ENCODE measurements at places on chromosomes 7 and 10.

DNA sequence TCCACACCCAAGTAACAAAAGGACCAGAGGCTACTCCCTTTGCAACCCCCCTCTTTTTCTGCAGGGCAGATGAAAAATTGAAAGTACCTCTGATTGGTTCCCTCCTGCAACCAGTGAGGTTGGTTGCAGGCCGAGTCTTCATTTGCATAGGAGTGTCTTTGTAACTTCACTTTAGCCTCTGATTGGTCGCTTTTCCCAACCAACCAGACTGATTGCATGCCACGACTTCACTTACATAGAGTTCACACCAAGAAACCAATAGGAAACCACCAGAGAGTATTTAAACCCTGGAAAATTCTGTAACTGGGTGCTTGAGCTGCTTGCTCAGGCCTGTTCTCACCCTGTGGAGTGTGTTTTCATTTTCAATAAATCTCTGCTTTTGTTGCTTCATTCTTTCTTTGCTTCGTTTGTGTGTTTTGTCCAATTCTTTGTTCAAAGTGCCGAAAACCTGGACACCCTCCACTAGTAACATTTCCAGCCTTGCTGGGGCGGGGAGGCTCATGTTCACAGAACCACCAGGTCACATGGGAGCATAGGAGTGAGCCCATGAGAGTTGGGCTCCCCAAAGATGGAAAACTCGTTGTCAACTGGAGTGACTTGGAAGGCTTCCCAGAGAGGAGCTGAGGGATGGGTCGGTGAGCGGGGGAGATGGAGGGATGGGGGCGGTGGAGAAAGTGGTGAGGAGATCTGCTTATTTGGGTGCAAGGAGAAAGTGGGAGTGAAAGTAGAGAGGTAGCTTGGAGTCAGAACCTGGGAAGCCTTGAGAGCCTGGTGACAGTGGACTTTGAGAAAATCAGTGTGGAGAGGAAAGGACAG is 223.6 kb downstream of the GFRA1 start:
- DNase-seq: no peak

DNA sequence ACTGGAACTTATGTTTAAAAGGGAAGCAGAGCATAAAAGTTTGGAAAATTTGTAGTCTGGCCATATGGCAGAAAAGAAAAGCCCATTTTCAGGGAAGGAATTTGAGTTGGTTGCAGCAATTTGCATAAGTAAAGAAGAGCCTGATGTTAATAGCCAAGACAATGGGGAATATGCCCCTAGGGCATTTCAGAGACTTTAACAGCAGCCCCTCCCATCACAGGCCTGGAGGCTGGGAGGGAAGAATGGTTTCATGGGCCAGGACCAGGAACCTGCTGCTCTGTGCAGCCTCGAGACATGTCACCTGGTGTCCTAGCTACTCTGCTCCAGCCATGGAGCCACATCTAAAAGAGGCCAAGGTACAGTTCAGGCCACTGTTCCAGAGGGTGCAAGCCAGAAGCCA is 35.3 kb downstream of the HTR7 start:
- DNase-seq: no peak

- no peak for DNase-seq
These were observed 226.5 kb downstream of the FANK1 start for GRCh38 chr10:126122881-126123280.

DNA sequence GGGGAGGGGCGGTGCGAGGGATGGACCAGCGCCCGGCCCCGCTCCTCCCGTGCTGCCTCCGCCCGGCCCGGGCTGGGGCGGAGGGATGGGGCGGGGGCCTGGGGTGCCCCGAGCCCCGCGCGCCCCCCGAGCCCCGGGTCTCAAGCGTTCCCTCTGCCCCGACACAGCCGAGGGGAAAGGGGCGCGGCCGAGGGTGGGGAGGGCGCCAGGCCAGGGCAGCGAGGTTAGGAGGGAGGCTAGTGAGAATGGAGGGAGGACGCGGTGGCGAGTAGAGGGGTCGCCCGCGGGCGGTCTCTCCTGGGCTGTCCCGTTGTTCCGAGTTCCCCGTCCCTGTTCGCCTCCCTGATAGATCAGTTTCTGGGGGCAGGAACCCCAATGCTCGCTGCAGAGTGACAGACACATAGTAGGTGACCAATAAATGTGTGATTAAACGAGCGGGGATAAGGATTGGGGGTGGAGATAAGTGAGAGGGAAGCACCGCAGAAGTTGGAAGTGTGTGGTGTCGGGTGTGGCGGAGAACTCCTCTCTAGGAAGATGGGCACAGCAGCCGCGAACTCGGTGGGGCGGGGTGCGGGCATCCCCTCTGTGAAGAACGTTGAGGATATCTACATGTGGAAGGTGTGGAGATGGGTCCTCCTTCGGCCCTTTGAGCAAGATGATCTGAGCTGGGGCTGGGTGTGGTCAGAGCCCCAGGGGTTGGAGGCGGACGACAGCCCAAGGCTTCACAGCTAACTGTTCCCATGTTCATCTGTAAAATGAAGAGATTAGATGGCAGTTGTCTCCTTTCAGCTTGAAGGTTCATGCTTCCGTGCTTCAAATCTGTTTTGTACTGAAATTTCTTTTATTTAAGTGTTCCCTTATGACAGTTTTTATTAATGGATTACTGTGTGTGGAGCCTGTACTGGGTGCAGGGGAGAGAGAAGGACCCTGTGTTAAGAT is 580 bp downstream of the ZNF775 start:
- DNase-seq: no peak

DNA sequence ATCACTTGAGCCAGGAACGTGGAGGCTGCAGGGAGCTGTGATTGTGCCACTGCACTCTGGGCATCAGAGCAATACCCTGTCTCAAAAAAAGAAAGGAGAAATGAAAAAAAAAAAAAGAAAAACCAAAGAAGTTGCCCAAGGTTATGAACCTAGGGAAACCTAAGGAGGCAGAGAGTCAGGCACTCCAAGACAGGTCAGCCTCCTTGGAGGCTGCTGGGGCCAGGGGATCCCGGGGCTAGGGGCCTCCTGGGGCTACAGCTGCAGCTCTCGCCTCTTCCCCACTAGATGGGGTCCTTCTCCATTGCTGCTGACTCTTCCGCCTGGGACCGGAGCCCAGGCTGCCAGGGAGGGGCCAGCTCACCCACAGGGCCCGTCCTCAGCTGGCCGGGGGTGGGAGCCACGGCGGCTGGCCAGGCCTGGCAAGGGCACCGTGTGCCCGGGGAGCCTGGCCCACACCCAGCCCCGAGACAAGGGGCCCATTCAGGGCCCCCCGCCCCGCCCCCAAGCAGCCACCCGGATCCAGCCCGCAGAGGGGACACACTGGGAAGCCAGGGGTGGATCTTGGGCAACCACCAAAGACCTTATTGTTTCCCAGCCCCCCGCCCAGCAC is 1.7 kb upstream of the SPACDR start:
- DNase-seq: no peak

GRCh38 chr10:85408388-85408787 is 958.2 kb downstream of the GRID1 start:
- DNase-seq: no peak

- no peak for DNase-seq
These were observed 54.4 kb upstream of the SEC61G start for GRCh38 chr7:54813398-54813797.

- DNase-seq: no peak
These were observed 292.9 kb downstream of the PTEN start for GRCh38 chr10:88156341-88156740.

DNA sequence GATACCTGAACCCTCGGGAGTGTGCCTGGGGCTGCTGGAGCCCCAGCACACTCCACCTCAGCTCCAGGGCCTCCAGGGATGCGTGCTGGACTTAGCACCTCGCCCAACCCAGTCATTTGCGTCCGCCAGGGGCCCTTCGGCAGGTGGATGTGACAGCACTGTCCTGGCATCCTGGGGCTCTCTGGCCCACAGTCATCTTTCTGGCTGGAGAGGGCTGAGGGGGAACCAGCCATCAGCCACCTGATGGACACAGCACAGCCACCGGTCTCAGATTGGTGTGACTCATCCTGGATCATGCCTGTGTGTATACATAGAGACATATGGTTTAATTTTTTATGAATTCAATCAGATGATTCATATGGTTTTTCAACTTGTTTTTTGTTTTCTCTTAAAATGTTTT is 11.1 kb downstream of the ZNF775 start:
- no peak for DNase-seq

DNA sequence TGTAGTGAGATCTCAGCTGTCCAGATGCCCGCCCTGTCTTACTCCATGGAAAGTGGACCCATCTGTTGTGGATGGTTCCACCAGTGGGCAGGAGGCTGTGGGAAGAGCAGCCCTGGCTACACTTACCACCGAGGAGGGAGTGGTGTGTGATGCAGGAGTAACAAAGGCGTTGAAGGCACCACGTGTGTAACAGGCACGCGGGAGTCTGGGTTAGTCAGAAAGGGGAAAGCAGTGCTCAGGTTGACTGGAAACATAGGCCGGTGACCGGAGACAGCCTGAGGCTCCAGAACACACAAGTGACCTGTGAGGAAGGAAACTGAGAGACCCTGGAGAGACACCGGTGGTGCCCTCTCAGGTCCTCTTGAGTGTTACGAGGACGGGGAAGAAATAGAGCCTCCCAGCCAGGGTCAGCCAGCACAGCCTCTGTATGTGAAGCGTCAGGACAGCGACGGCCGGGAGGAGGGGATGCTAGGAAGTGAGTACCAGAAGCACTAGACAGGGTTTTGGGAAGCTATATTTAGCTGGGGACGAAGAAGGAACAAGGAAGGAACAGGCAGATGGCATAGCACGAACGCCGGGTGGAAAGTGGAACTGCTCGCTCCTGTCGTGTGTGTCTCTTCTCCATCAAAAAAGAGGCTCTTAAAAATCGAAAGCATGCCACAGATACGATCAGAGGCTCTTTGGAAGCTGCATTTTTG is 51.7 kb downstream of the DAGLB start:
- DNase-seq: no peak

DNA sequence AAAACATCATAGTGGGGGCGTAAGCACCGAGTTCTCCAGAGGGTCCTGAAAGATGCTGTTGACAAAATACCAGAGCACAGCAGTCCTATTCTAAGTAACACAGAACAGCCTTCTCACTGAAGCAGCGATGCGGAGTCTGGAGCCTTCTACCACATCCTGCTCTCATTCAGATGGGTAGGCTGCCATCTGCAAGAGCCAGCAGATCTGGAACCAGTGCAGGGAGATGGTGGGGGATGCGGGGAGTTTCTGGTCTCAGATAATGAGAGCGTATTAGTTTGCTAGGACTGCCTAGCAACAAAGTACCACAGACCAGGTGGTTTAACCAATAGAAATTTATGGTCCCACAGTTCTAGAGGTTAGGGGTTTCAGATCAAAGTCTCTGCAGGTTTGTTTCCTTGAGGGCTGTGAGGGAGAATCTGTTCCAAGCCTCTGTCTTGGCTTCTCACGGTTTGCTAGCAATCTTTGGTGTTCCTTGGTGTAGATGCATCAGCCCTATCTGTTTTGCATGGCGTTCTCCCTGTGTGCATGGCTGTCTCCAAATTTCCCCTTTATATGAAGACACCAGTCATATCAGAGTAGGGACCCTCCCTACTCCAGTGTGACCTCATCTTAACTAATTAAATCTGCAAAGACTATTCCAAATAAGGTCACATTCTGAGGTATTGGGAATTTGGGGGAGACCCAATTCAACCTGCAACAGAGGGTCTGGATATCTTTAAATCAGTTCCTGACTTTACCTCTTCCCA is 52.0 kb upstream of the STEAP1B start:
- DNase-seq: no peak

GRCh38 chr7:621572-622285 is 102.1 kb upstream of the PDGFA start:
- no peak for DNase-seq

- DNase-seq: no peak
These were observed 28.6 kb upstream of the NRP1 start for GRCh38 chr10:33363106-33363505.

DNA sequence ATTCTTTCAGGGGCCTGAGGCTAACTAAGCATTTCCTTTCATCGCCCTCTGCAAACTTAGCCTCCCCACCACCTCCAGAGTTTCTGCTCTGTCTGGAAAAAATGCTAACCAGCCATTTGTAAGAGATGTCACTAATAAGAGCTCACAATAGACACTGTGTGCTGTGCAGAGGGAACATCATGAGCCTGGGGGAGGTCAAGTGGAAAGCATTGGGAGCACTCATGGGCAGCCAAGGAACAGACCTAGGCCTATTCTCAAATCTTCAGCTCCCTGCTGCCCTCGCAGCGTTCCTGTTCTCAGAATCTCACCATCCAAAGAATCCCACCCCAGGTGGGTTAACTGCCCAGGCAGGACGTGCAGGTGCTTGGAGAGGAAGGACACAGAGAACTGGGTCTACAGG is 27.1 kb upstream of the GPAM start:
- no peak for DNase-seq

DNA sequence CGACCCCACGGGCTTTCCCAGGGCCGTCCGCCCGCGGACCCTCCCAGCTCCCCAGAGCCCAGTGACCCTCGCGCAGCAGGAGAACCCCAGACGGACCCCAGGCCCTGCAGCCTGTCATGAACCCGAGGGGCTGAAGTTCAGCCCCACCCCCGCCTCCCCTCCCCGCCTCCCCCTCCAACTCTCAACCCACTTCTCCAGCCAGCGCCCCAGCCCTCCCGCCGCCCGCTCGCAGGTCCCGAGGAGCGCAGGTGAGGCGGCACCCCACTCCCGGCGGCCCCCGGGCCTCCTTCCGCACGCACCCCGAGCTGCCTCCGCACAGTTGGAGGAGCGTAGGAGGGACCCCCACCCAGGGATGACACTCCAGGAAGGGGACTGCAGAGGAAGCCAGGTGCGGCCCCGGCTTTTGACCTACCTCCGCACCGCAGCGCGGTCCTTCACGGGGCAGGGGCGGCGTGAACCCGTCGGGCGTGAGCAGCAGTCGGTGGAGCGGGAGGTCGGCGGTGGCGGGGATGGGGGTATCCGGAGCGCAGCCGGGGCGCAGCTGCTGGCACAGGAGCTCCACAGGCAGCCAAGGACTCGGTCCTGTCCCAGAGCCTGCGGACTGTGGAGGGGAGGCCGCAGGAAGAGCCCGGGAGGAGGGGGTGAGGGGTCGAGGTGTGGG is at the start of gene TMEM176A:
Gene TMEM176A (plus strand): TSS at position 189 of the 661 bp plus-strand sequence. CDS start 782 bp downstream, outside the sequence.
- DNase-seq: no peak

Measured in stimulated activated CD4-positive, alpha-beta T cell treated with anti-CD3 and anti-CD28 coated beads, Interleukin-1b, Interleukin-23, amount 100 ng/mL, for 24 hours (primary cell).